Activated CD4-positive, alpha-beta T cell treated with anti-CD3 and anti-CD28 coated beads for 1 hour (primary cell): ENCODE measurements at places on chromosomes 1 and 21.

DNA sequence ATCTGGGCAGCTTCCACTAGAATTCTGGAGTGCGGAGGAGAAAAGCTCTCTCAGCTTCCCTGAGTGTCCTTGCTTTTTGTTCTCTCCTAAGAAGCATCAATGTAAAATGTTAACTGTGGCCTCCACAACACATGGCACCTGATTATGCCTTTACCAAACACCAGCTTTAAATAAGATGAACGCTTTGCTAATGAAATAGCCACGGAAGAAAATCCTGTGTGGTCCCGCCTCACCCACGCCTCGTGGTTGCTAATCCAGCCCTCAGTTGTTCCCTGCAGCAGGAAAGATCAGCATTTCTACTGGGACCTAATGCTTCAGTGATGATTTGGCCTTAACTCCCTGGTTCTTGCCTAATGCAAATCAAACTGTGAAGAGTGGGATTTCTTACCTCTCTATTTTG, 1.8 kb upstream of the ERG start:
- DNase-seq: no peak

DNA sequence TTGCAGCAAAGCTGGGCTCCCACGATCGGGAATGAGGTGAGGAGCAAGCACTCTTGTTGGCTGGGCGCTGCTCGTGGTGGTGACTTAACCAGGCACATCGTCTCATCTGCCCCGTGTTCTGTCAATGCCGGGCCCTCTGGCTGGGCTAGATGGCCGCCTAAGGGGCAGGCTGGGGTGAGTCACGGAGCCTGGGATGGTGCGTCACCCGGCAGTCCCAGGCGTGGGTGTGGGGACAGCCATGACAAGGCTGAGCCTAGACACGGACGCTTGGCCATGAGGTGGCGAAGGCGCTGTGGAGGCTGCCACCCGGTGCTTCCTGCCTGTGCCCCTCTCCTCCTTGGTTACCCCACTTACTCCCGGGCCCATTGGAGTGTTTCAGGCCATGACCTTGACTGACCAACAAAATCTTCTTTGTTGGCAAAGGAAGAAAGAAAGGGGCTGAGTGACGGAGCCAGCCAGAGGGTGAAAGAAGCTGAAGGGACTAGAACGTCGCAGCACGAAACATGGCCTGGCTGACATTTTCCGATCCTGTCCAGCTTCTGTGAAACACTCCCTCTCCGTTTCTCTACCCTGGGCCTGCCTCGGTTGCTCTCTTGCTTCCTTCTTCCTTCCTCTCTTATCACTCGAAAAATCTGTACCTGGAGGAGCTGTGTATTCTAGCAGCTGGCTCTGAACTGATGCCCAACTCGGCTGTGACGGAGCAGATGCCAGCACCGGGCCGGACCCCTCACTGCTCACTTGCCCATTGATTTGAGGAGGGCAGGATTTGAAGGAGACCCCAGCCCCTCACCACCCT, 596 bp downstream of the CD247 start:
- DNase-seq: peak; percentile 83

- DNase-seq: no peak
Measured at GRCh38 chr1:238201992-238202391, 311.3 kb upstream of the ZP4 start.

DNA sequence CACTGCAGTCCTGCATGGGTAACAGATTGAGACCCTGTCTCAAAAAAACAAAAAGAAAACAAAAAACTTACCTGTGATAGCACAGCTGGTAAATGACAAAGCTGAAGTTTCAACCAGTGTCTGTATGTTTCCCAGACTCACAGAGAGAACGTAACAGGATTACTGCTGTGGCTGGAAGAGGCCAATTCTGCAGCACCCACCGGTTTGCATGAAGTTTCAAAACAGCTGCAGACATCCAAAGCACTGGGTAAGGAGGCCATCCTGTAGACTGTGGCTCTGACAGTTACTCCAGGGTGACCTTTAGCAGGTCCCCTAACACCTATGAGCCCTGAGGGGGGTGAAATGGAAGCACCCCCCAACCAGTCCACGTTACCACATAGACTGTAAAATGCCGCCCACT, 7.5 kb downstream of the ID3 start:
- DNase-seq: no peak

DNA sequence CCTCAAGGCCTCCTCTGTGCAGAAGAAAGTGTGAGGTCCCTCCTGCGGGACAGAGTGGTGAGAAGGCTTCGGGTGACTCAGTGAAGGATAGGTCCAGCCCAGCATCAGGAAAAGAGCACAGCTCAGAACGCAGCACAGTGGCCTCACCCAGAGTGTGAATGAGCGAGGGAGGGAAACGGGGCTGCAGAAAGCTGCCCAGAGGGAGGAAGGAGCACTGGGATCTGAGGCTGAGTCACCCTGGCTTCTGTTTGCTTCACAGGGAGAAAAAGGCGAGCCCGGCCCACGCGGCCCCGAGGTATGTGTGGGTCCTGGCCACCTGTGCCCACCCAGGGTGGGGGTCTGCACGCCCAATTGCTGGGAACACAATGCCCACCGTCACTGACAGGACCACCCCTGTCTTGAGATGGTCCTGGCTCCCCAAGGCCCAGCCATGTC, 24.3 kb downstream of the COL6A2 start:
- no peak for DNase-seq

DNA sequence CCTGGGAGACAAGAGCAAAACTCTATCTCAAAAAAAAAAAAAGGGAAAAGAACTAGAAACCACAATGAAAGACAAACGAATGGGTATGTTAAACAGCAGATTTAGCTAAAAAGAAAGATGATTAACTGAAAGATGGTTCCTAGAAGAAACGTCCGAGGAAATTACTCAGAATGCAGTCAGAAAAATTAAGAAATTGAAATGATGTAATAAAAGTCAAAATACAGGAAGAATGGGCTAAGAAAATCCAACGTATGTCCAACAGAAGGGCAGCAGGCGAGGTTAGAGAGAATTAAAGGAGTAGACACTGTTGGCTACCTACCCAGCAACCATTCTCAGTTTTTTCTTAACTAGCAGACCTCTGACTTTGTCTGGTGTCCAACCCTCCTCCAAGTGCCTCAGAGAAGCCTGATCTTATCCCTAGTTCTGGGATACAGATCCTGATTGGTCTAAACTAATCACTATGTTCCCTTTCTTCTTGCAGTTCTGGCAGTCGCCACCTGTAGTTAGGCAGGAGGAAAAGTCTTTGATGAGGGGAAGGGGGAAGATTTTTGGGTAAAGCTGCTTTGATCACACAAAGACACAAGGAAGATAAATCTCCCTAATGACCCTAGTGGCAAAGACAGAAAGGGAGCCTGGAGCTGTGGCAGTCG, 25.7 kb downstream of the GPR161 start:
- DNase-seq: no peak

DNA sequence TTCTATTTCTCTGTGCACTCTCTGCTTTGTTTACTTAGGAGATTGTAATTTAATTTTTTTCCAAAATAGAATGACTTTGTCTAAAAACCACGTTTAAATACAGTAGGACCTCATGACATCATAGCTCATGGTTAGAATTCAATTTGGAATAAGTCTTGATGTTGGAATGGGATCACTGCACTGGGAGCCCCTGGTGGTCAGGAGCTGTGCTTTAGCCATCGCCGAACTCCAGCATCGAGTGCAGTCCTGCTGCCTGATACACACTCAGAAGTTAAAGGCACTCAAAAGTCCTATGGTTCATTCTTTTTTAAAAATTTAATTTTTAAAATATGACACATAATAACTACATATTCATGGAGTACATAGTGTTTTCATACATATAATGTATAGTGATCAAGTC, 75.1 kb downstream of the TEX35 start:
- no peak for DNase-seq

DNA sequence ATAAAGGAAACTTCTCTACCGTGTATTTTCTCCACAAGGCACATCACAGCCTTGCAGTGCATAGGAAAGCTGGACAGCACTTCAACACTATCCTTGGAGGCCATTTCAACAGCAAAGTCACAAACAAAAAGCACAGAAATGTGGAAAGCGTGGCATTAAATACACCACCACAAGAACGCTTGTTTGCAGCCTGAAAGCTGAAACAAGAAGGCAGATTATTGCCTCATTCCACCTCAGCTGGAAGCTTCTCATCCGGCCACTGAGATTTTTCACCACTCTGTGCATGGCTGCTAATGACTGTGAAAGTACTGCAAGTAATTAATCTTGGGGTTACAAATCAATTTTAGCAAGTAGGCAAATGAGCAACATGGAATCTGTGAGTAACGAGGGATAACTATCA, 50.9 kb upstream of the GALNT2 start:
- no peak for DNase-seq

DNA sequence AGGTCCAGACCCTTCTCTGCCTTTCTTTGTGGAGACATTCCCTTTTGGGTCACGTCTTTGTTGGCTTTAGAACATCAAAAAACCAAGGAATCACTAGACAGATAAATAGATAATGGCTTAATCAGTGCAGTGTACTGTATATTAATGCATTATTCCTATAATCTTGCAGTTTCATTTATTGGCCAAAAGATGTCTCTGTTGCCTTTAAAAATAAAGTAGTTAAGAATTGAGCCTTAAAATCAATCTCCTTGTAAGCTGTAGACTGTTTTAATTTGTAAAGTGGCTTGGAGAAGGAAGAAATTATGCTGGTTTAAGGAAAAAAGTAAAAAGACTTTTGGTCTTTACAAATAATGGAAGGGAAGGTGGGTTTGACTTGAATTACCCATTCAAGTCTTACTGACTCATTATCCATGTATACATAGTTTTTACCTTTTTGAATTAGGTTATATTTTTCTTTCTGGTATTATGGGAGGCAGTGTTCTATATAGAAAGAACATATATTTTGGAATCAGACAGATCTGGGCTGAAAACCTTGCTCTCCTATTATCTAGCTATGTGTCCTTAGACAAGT, 84.6 kb downstream of the VPS13D start:
- no peak for DNase-seq

- no peak for DNase-seq
Measured at GRCh38 chr1:73333847-73334503, 864.0 kb downstream of the LRRIQ3 start.

DNA sequence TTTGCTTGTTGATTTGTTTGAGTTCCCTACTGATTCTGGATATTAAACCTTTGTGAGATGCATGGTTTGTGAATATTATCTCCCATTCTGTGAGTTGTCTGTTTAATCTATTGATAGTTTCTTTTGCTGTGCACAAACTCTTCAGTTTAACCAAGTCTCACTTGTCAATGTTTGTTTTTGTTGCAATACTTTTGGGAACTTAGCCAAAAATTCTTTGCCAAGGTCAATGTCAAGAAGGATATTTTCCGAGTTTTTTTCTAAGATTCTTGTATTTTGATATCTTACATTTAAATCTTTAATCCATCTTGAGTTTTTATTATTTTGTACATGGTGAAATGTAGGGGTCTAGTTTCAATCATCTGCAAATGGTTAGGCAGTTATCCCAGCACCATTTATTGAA, 1230.7 kb upstream of the NCAM2 start:
- DNase-seq: no peak

- DNase-seq: no peak
Measured at GRCh38 chr21:17784604-17785402, 34.4 kb downstream of the C21orf91 start.

GRCh38 chr1:31886866-31887265, 51.3 kb downstream of the PTP4A2 start:
- no peak for DNase-seq

- no peak for DNase-seq
Measured at GRCh38 chr1:15454256-15454655, 2.3 kb upstream of the CELA2A start.

GRCh38 chr21:33480481-33481103, 818 bp upstream of the TMEM50B start:
- no peak for DNase-seq

DNA sequence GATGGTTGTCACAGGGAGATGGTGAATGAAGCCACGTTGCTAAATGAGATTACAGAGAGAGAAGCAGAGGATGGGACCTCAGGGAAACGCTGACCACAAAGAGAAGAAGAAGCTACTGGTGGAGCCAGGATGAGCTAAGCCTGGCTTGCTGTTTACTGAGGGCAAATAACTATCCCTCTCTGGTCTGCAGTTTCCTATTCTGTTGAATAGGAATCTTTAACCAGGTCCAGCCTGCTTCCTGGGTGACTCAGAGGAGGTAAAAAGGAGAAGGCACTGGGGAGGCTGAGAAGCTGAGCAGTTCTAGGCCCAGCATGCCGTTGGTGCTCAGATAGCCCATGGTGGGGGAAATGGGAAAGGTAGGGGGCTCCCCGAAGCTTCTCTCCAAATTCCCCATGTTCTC, 29.6 kb downstream of the DMBX1 start:
- DNase-seq: no peak

DNA sequence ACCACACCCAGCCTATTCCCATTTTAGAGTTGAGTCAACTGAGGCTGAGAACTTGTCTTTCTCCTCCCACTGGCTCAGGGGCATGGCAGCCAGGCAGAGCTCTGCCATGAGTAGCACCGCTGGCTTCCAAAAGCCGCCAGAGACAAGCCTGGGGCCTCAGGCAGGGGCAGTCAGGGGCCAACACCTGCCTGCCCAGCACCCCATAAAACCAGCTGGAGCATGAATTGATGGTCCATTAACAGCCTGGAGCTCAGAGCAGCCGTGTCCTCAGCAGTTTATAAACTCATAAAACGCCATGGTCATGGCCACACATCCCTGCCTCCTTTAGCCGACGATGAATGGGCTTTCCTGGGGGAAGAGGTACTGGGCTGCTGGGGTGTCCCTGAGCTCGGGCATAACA, 50.6 kb upstream of the PAX7 start:
- DNase-seq: no peak

GRCh38 chr1:187794561-187794960, 965.8 kb downstream of the PLA2G4A start:
- DNase-seq: no peak

DNA sequence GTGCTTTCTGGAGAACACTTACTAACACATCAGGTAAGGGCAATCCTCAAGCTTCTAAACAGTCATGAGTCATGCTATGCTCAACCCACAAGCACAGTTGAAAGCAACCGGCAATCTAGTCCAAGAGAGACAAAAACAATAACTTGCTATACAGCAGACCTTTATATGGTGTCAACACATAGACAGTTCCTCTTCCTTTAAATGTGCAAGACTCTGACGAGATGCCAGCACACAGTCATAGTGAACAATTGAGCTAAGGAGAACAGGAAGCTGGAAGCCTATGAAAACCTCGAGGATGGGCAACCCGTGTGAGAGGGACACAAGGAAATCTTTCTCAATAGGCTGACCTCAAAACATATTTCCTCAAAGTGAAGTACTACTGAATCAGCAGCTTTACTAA, 5.3 kb downstream of the ADIPOR1 start:
- no peak for DNase-seq

DNA sequence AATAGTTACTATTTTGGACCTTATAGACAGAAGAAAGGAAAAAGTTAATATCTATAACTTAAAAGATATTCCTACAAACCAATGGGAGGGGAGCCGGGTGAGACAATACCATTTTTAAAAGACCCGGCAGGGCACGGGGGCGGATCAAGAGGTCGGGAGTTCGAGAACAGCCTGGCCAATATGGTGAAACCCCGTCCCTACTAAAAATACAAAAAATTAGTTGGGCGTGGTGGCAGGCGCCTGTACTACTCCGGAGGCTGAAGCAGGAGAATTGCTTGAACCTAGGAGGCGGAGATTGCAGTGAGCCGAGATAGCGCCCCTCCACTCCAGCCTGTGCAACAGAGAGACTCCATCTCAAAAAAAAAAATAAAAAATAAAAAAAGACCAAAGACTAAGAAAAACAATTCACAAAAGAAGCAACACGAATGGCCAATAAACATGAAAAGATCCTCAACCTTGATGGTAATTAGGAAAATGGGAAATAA, 1.2 kb upstream of the PSMB2 start:
- DNase-seq: no peak

GRCh38 chr1:220957233-220957605, 78.0 kb downstream of the HLX start:
- no peak for DNase-seq
